NCI-H460 (cell line): ENCODE measurements at places on chromosomes 11 and 22.

DNA sequence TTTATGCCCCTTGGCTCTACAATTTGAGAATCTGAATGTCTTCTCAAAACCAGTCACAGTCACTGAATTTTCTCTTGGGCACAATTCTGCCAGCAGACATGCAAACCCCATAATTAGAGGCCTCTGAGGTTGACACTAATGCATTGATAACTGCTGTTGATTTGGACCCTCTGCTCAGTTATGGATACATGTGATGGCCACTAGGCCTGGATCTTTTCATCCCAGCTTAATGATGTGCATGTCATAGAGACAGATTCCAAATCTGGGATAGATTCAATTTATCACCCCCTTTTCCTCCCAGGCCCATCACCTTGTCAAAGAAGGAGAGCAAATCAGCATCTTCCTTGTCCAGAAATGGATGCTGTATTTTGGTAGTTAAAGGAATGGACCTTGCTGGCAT lies 92.2 kb downstream of the C11orf91 start:
- DNase-seq, result no peak

DNA sequence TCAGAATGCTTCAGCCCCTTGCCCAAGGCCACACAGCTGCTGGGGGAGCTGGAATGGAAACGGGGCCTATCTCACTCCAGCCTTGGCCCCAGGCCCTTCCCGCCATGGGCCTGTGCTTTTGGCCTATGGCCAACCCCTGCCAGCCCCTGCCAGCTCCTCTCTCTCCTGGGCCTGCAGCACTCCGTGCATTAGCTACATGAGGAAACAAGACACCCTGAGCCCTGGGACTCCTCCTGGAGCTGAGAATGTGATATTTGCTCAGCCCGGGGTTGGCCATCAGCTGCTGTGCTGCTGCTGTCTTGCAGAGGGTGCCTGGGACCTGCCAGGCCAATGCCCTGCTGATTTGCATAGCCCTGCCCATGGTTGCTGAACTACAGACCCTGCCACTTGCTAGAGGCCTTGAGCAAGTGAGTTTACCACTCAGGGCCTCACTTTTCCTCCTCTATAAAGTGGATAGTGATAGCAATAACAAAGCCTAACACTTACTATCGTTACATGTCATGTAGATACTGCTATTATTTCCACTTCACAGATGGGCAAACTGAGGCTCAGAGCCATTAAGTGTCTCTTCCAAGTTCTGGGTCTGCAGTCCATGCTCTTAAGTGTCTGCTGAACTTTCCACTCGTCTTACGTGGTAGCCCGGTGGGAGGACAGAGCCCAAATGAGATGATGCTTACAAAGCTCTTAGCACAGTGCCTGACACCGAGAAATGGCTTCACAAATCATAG lies 99.6 kb downstream of the KIAA1671 start:
- DNase-seq, result no peak

- DNase-seq, result no peak
These were observed 224.6 kb upstream of the PLET1 start for GRCh38 chr11:112485280-112485679.

GRCh38 chr11:22554221-22554620 lies 71.4 kb downstream of the FANCF start:
- DNase-seq, result no peak

GRCh38 chr11:7353100-7353499 lies 101.4 kb downstream of the SYT9 start:
- DNase-seq, result no peak

DNA sequence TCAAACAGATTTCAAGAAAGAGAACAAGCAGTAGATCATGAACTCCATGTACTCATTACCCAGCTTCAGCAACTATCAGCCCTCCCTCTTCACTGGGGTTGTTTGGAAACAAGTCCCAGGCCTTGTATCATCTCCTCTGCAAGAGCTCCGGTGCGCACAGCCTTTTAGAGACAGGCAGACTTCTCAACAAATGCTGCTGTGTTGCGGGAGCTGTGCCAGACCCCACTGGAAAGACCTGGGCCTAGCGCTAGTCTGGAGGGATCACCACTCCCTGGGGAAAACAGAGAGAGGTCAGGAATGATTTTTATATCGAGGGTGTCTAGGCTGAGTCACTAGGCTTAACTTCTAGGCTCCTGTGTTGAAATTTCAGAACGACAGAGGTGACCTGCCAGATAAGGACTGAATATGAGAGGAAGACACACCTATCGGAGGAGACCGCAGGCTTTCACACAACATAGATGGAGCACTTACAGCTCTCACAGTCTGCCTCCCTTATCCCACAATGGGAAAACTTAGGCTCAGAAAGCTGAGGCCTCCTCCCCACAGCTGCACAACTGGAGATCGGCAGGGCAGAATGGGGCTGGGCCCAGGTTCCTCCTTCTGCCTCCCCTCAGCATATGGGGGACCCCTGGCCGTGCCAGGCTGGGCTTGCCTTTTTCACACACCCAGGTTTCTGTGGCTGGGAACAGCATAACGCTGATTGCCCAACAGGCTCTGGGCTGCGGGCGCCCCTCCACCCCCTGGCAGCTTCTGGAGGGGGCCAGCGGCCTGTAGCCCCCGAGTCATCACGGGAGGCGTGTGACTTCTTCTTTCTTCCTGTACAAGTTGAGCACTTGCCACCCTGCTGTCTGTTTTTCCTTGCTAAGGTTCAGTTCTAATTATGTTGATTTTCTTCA lies 86.0 kb downstream of the PKNOX2 start:
- DNase-seq, result no peak

DNA sequence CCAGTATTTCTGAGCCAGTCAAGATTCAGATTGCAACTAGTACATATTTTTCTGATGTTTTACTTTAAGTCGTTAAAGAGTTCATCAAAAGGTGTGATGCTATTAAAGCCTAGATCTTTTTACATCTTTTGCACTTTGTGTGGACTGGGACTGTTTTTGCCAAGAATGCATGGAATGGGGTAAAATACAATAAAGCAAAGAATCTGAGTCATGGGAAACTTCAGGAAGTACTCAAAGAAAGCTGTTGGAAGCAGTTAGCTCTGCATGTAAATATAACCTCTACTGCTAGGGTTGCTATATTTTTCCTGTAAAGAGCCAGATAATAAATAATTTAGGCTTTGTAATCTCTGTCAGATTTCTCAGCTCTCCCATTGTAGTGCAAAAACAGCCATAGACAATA lies 20.9 kb downstream of the ATXN10 start:
- no peak for DNase-seq

- no peak for DNase-seq
These were observed 1.7 kb downstream of the C2CD2L start for GRCh38 chr11:119108857-119109221.
